ENCODE measurements at places on chromosomes 11 and 22.
A peak's percentile ranks its signal among the peaks of the same experiment; 100 is the strongest.

DNA sequence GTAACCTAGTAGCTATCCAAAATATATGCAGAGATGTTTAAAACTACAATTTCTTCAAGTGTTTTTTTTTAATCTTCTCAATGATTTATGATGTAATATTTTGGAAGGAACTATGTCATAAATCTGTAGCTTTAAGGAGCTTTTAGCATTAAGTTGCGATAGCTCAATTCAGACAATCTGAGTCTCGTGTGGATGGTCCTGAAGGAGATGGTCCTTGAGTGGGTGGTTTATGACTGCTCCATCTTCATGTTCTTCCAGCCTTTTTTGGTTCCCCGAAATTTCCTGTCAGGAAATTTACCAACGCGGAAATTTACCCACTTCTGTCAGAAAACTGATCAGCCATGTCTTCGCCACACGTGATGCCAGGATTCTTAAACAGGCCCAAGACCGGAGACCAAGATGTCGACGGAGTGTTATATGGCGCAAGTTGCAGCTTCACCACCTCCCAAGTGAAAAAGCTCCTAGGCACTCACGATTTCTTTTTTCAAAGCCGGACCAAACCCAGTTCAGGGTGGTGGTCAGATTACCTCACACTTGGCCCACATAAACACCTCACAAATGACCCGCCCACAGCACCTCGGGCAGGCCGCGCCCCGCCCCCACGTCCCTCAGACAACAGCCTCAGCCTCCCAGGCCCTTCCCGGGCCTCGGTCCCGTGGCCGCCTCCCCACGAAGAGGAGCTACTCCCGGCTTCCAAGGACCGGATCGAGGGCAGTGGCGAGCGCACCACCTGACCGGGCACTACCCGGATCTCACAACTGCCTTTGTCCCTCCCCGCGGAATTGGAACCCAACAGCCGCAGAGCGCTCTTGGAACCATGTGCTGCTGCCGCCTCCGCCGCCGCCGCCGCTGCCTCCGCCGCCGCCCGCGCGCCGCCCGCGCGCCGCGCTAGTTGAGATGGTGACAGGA, at the start of gene MORC2:
Gene MORC2, minus strand, starts transcription at position 760 of the 909 bp plus-strand sequence. CDS start 885 bp downstream, outside the sequence.
- DNase-seq: no peak

- no peak for DNase-seq
These were observed 494.6 kb upstream of the LRRC4C start for GRCh38 chr11:41954034-41954433.

GRCh38 chr22:37505565-37505964, 13.7 kb downstream of the CARD10 start:
- no peak for DNase-seq

- no peak for DNase-seq
These were observed 638.5 kb downstream of the NELL1 start for GRCh38 chr11:21307874-21308273.

GRCh38 chr22:47112994-47113852, 350.8 kb downstream of the TBC1D22A start:
- DNase-seq: no peak

DNA sequence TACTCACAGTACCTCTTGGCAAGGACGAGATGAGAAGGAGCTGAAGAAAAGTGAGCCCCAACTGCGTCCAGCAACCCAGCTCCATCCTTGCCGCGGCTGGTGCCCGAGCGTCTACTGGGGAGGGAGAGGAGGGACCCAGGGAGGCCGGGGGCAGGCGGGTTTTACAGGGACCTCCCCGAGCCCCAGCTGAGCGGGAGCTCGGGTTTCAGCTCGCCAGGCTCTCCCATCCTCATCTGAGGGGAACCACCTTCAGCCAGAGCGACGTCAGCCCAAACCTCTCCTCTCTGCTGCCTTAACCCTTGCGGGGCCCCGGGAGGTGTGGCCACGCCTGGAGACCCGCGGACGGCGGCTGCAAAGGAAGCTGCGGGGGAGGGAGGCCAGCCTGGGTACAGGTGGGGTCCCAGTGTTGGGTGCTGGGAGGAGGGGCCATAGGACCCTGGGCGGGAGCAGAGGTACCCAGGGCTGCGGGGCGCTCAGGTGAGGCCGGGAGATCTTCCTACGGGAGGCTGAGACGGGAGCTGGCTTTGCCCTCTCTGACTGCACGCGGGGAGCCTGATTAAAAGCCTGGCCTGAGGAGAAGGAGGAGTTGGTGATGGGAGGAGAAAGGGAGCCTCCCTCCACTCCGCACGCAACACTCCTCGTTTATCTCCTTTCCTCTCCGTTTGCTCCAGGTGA, at the start of gene PAMR1:
Gene PAMR1, minus strand, starts transcription at position 116 of the 675 bp plus-strand sequence. Its CDS starts 31 bp downstream, at position 85.
- no peak for DNase-seq

DNA sequence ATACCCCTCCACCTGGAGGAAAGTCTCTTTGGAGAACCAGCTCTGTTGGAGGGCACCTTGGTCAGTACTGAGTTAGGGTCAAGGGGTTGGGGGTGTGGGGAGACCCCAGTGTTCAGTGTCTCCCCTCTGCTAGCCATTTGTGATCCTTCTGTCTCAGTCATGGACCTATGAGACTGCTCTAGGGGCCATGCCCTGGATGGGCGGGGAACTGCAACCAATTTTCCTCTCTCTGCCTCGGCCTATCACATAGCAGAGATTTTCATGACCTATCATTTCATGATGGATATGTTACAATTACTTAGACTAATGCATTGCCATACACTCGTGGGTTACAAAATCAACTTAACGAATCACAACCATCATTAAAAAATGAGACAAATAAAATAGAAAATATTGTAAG, 7.4 kb downstream of the OTOG start:
- no peak for DNase-seq

- DNase-seq: no peak
These were observed 1.1 kb downstream of the CREB3L1 start for GRCh38 chr11:46278387-46279125.

- no peak for DNase-seq
These were observed 31.3 kb downstream of the MTNR1B start for GRCh38 chr11:93000511-93001476.

DNA sequence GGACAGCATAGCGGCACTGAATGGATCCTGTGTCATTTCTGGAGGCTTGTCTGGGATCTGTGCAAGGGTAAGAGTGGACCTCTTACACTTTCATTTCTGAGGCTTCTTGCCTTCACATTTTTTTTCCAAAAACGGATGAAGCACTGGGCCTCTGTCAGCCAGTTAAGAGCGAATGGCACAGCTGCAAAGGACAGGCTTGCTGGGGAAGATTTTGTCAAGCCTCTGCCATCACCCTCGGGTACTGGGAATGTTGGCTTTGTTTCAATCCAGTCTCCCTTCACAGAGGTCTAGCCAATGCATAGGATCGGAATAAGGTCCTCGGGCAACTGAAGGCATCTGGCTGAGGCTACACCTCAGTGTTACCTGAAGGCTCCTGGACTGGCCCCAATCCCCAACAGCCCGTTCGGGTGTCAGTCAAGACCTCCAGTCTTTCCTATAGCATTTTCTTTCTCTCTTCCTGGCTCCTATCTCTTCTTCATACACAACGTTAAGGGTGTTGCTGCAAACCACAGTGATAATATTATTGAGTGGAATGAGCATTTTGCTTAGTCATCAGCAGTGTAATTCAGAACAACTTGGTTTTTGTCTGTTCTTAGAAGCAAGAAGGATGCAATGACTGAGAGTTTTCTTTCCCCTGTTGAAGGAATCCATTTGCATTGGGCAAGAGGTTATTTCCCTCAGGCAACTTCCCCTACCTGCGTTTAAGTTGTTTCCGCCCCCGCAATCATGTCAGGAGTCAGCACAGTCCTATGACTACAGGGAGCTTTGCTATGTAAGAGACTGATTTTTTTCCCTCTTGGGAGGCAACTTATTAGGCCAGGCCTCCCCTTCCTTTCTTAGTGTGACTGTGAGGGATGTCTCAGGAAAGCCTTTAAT, 22.8 kb downstream of the NPAT start:
- DNase-seq: no peak

GRCh38 chr11:134545521-134545920, 133.5 kb upstream of the B3GAT1 start:
- no peak for DNase-seq

GRCh38 chr11:41274831-41275230, 184.6 kb downstream of the LRRC4C start:
- no peak for DNase-seq

- DNase-seq: no peak
These were observed 11.6 kb upstream of the CADM1 start for GRCh38 chr11:115515647-115516395.

DNA sequence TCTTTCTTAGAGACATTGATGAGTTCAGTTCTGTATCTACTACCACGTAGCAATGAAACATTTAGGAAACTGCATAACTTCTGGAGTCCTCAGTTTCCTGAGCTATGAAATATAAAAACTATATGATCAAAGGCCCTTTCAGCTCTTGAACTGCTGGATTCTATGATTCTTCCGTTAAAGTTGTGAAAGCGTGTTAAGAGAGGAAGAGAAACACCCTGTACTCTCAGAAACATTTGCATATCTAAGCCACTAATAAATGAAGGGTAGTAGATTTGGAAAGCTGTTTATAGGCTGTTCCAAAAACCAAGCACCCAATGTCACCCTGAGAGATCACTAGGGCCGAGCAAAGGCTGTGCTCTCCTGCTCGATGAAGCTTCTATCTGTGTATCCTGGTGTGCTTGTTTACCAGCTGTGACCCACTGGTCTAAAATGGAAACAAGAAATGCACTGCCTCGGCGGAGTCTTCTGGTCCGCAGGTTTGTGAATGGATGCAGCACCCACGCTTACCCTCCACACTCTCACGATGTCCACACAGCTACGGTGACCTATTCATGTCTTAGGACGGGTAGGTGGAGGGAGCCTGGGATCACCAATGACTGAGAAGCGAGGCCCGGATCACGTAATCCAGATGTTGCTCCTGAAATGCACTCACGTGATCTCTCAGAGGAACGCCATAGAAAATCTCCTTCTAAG, 325.8 kb downstream of the OPCML start:
- no peak for DNase-seq

- DNase-seq: no peak
These were observed 2.1 kb upstream of the PIK3C2A start for GRCh38 chr11:17209939-17210245.

DNA sequence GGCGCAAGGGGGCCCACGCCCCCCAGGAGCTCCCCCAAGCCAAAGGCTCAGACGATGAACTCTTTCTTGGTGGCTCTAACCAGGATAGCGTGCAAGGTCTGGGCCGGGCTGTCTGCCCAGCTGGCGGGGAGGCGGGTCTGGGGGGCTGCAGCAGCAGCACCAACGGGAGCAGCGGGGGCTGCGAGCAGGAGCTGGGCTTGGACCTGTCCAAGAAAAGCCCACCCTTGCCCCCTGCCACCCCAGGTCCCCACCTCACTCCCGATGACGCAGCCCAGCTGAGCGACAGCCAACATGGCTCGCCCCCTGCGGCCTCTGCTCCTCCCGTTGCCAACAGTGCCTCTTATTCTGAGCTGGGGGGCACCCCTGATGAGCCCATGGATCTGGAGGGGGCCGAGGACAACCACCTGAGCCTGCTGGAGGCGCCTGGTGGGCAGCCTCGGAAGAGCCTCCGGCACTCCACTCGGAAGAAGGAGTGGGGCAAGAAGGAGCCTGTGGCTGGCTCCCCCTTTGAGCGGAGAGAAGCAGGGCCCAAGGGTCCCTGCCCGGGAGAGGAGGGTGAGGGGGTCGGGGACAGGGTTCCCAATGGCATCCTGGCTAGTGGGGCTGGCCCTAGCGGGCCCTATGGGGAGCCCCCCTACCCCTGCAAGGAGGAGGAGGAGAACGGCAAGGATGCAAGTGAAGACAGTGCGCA, 21.6 kb upstream of the TMEM191C start:
- DNase-seq: no peak

- DNase-seq: no peak
These were observed 29.9 kb downstream of the SYN3 start for GRCh38 chr22:33028234-33028633.

DNA sequence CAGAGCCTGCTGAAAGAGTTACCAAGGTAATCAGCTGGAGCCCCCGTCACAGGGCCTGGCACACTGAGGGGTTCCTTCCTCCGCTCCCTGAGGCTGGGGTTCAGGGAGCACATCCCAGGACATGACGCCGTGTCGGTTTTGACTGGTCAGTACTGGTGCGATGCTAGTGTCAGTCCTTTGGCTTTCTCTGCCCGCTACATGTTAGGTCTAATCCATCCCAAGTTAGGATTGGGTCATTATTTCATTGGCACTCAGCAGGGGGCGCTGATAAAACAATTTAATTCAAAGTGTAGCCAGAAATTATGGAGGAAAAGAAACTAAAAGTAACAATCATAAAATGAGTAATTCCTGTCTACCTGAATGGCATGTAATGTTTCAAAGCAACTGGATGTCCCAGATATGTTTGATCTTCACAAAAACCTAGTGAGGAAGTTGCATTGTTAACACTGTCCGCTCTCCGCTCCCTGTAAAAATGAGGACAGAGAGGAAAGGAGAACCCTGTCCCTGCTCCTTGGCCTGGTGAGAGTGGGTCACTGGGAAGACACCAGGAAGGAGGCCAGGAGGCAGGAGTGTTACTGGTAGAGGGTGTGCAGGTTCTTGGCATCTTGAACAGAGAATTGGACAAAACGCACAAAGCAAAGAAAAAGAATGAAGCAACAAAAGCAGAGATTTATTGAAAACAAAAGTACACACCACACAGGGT, 27.1 kb downstream of the TSKU start:
- peak; percentile 25 for DNase-seq

GRCh38 chr11:35483131-35483820, 42.1 kb downstream of the PAMR1 start:
- no peak for DNase-seq

GRCh38 chr11:16456366-16456765, 100.0 kb upstream of the SOX6 start:
- DNase-seq: no peak

GRCh38 chr11:117610045-117610444, 187.0 kb downstream of the DSCAML1 start:
- DNase-seq: no peak

GRCh38 chr22:18152519-18152918, 2.5 kb downstream of the USP18 start:
- DNase-seq: no peak

DNA sequence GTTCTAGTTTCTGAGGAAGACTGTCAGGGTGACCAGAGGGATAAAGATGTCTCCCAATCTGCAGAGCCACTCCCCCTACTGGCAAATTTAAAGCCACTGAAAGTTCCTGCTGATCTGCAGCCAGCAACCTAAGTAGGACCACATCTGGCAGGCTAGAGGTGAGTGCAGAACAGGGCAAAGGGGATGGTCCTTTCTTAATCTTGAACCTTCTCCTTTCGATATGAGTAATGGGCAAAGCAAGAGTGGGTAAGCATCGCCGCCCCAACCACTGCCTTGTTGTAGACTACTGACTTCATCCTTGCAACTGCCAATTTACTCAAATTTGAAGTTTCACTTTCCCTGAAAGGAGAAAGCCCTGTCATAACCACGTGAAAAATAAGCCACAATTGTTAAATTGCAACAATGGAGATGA, 30.7 kb downstream of the SCUBE2 start:
- no peak for DNase-seq

Data from NCI-H1694 (cell line).